Progenitor cell of endocrine pancreas (in vitro differentiated cells): ENCODE measurements at places on chromosomes 2 and 18.

GRCh38 chr18:27797484-27797883 lies 379.4 kb downstream of the CDH2 start:
- DNase-seq: no peak

DNA sequence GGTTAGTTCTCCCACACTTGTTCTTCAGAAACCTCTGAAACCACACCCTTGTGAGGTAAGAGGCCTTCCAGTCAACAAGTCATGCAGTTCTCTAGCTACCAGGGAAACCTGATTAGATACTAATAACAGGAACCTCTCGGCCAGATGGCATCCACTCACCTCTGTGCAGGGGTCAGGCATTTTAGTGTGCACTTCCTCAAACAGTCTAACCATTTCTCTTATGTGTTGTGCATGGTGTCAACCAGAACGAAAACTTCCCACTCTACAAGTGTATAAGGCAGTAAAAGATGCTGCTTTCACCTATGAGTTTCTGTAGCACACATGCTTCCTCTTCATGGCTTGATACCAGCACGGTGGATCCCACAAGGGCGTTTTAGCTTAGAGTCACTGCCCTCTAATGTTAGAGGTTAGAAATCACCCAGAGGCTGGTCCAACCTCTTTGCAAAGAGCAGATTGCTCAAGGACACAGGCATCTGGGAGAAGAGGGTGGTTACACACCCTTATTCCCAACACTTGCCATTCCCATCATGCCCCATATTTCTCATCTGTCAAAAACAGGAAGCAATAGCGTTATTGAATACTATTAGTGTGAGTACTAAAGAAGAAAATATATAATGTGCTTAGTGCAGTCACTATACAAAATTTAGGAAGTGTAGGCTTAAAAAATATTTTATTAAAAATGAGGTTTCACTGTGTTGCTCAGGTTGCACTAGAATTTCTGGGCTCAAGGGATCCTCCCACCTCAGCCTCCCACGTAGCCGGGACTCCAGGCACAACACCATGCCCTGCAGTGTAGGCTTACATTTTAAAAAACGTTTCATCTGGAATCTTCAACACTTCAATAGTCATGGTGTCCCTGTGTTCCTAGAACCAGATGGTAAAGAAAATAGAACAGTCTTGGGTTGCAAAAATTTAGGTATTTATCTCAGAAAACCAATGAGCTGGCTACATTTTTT lies 34.5 kb upstream of the RAB31 start:
- DNase-seq: no peak

GRCh38 chr2:56185101-56185581 lies 1.4 kb downstream of the CCDC85A start:
- DNase-seq: no peak

GRCh38 chr2:197677056-197677455 lies 1.7 kb upstream of the RFTN2 start:
- no peak for DNase-seq

DNA sequence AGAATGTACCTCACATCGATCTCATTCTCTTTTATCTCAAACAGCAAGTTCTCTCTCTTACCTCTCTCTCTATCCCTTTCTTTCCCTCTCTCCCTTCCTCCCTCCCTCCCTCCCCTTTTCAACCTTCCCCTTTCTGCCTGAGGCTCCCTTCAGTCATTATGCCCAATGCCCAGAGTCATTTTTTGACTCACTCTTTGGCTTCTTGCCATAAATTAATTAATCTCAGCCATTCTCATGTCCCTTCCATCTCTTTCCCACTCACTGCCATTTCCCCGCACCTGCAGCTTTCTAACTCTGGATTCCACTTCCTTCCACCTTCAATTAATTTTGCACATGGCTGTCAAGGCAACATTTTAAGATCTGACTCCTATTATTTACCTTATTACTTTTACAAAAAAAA lies 60.1 kb downstream of the EVA1A start:
- DNase-seq: no peak
